ENCODE measurements at places on chromosomes 7 and 10. TPM values are rescaled to one million over a fixed set of nuclear protein-coding genes. Genes with fewer than 3 reads are reported as not detected.

PRLHR gene
- not detected for total RNA-seq

BMPER gene
- total RNA-seq, result not detected

ITPRID1 gene
- total RNA-seq, result 0.17 TPM

TMEM184A gene
- total RNA-seq, result 9.2 TPM

DNA sequence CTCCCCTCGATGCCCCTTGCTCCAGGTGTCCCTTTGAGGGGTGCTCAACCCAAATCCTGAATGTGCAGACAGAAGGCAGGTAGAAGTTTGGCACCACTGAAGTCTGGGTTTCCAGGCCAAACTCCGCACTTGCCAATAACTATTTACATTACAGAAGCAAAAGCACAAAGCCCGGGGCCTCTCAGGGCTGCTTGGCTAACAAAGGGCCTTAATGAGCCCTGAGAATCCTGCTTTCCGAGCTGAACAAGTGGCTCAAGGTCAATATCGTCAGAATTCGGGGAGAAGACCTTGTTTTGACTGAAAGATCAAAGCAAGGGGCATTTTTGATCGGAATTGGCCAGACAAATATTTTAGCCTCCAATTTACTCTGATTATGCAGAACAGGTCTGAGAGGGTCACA, 189.9 kb downstream of the HERPUD2 start:
- no peak for DNase-seq

RPEL1 gene
- total RNA-seq, result 0.17 TPM

DNA sequence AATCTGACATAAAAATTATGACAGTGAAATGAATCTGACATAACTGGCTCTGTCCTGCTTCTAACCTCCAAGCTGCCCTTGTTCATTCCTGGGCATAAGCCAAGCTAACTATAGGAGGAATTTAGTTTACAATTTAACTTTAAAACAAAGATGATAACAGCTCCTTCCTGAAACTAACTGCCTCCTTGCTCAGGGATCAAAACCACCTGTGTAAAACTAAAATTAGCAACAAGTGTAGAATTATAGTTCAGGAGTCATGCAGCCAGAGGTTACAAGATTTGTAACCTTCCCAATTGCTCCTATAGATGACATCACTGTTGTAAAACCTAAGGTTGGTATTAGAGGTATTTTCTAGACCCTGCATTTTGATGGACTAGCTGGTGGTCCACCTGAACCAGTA, 256.4 kb upstream of the POM121L12 start:
- no peak for DNase-seq

C7orf33 gene
- not detected for total RNA-seq

GRCh38 chr10:85921789-85922188, 444.8 kb downstream of the GRID1 start:
- no peak for DNase-seq

DNA sequence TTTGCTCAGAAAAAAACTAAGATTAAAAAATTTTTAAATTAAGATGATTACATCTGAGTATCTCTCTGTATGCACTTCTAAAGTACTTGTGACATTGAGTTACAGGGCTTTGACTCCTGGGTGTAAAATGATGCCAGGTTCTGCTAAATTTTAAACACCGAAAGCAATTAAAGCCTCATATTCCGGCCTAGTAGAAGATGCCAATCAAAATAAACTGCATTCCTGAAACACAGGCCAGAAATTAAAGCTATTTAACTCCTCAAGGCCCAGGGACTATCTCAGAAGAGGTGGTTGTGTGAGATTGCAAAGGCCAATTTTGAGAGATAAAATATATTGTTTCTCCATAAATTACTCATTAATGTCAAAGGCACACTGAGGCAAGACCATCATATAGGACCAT, 388.3 kb downstream of the KIF20B start:
- no peak for DNase-seq

- DNase-seq, result peak; percentile 46
Measured at GRCh38 chr10:104028146-104028545, 57.5 kb downstream of the COL17A1 start.

GRCh38 chr7:40883826-40884225, 749.0 kb downstream of the SUGCT start:
- no peak for DNase-seq

GRCh38 chr10:116857156-116857555, 7.9 kb downstream of the ENO4 start:
- DNase-seq, result no peak

DNA sequence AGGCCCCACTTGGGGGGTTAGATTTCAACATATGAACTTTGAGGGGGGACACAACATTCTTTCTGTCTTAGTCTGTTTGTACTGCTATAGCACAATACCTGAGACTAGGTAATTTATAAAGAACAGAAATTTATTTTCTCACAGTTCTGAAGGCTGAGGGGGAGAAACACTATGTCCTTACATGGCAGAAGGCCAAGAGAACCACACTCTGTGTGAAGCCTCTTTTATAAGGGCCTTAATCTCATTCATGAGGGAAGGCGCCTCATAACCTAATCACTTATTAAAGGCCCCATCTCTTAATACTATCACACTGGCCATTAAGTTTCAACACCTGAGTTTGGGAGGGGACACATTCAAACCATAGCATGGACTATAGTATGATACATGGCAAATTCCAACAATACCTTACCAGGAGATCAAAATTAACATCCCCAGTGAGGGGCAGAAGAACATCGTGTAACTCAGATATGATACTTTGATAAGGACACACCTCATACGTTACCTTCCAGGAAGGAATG, 9.3 kb upstream of the PDLIM1 start:
- no peak for DNase-seq

DNA sequence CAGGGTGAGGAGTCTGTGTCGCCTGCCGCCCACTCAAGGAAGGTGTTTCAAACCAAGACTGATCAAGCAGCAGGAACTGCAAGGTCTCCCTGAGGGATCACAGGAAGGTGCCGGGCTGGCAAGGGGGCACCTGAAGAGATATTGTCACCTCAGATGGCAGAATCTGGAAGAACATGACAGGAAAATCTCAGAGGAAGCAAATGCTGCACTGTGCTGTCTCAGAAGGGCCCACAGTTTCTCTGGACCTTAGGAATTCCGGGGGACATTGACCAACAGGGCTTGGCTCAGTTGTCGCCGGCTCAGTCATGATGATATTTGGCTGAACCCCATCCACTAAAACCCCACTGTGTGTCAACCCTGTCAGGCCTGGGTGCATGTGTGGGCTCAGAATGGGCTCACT, 31.9 kb upstream of the GPR26 start:
- no peak for DNase-seq

GRCh38 chr10:35413985-35414861, 77.9 kb downstream of the CCNY start:
- DNase-seq, result peak; percentile 42

ODAD2 gene
- total RNA-seq, result 0.29 TPM

- no peak for DNase-seq
Measured at GRCh38 chr7:33754933-33755928, 150.1 kb upstream of the BMPER start.

DNA sequence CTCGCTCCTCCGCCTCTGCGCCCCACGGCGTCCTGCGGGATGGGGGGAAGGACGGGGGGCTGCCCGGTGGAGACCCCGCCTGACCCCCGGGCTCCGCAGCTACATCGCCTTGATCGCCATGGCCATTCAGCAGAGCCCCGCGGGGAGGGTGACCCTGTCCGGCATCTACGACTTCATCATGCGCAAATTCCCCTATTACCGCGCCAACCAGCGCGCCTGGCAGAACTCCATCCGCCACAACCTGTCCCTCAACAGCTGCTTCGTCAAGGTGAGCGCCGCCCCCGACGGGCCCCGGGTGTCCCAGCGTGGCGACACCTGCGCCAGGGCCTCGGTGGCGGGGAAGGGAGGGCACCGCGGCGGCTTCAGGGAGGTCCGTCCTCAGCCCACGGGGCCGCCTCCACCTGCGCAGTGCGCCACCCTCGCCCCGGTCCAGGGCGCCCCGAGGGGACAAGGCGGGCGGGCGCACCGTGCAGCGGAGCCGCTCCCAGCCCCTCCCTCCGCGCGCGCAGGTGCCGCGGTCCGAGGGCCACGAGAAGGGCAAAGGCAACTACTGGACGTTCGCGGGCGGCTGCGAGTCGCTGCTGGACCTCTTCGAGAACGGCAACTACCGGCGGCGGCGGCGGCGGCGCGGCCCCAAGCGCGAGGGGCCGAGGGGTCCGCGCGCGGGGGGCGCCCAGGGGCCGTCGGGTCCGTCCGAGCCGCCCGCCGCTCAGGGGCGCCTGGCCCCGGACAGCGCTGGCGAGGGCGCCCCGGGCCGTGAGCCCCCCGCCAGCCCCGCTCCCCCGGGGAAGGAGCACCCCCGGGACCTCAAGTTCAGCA, 793 bp downstream of the FOXL3 start:
- no peak for DNase-seq

PPP1R17 gene
- total RNA-seq, result not detected

- DNase-seq, result no peak
Measured at GRCh38 chr7:70654979-70655378, 477.0 kb upstream of the GALNT17 start.

PSPH gene
- 191 TPM for total RNA-seq

ACHE gene
- 0.40 TPM for total RNA-seq

GRID2IP gene
- not detected for total RNA-seq

DNA sequence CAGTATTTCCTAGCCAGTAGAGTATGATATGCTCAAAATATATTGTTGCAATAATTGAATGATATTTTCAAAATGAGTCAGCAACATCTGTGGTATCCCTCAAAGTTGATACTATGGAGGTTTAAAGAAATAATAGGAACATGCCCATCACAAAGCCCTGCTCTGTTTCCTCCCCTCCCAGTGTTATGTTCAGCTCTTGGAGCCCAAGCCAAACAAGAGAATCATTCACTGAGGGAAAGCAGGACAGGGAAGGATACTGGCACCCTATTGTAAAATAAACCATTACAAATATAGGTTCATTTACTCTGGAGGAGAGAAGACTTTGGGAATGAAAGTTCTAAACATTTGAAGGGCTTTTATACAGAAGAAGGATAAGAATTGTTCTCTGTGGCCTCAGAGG, 37.6 kb downstream of the SORCS3 start:
- DNase-seq, result no peak

- DNase-seq, result no peak
Measured at GRCh38 chr10:69225681-69226080, 5.5 kb downstream of the HKDC1 start.

DNA sequence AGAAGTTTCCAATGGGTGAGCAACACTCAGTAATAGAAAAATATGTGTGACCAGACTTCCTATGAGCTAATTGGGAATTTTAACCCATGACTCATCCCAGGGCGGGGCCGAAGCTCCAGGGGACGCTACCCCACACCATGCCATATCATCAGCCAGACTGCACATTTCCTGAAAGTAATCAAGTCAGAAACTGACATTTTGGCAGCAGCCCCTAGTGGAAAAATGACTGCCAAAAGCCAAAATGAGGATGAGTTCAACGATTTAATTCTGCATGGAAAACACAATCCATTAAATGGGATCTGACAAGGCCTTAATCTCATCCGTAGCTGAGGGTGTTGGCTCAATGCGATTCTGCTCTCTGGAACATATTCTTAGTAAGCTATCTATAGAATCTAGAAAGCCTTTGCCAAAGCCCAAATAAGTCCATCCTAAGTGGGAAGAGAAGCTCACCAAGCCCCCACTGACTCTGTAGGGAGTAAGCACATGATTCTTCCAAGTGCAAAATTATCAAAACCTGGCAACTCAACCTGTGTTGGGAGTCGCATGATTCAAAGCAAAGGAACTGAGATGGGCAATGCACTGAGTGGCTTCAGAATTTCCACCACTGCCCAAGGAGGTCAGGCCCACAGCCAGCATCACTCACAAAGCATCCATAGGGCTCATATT, 93.1 kb upstream of the PDE1C start:
- peak; percentile 90 for DNase-seq

STEAP4 gene
- 0.67 TPM for total RNA-seq

- no peak for DNase-seq
Measured at GRCh38 chr10:25157650-25158049, 17.2 kb upstream of the GPR158 start.

DNA sequence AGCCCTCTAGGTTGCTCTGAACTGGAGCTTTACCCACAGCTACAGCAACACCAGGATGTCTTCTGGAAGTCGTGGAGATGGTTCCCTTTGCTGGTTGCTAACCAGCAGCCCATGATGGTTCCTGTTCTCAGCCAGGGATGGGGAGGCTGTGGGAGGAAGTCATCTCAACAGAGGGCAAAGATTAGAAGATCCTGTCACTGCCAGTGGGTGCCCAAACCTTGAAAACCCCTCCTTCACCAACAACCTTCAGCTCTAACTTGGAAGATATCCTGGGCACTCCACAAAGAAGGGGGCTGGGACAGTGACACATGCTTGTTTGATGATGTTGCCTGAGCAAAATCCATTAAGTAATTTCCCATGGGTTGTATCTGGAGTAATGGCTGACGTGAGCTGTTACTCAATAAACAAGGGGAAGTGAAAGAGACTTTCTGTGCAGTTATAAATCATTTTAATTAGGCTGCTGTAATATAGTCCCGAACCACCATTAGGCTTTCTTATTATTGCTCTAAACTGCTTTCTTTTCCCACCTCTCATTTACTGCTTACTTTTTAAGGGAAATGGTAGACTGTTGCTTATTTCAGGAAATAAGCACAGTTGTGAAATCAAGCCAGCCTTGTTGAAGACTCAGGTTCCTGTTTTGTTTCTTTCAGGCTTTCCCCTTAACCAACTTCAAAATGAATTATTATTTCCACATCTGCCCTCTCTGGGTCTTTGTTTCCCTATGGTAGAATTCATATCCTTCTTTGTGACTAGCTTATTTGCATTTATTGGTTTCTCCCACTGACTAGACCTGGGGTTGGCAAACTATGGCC, 124.8 kb downstream of the PPP1R17 start:
- no peak for DNase-seq

DNA sequence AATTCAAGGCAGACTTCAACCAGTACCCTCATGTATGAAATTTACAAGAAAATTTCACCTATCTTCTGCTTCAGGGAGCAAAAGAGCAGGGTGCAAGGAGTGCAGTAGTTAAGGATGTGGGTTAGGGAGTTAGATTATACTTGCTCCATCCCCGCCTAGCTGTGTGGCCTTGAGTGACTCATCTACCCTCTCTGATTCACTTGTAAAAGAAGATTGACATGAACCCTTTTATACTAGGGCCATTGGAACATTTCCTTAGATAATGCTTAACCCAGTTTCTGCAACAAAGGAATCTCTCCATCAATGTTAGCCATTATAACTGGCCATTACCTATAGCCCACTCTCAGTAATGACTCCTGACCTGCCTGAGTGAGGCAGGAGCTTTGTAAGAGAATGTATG, 10.2 kb upstream of the HSPA12A start:
- peak; percentile 41 for DNase-seq

- peak; percentile 53 for DNase-seq
Measured at GRCh38 chr10:33137356-33138005, 179.5 kb upstream of the ITGB1 start.

DNA sequence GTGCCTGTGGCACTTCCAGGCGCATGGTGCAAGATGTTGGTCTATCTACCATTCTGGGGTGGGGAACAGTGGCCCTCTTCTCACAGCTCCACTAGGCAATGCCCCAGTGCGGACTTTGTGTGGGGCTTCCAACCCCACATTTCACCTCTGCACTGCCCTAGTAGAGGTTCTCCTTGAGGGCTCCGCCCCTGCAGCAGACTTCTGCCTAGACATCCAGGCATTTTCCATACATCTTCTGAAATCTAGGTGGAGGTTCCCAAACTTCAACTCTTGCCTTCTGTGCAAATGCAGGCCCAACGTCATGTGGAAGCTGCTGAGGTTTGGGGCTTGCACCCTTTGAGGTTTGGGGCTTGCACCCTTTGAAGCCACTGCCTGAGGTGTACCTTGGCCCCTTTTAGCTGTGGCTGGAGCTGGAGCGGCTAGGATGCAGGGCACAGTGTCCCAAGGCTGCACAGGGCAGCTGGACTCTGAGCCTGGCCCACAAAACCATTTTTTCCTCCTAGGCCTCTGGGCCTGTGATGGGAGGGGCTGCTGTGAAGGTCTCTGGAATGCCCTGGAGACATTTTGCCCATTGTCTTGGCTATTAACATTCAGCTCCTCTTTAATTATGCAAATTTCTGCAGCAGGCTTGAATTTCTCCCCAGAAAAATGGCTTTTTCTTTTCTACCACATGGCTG, 130.6 kb upstream of the EFCAB10 start:
- DNase-seq, result no peak
